ENCODE measurements at places on chromosomes 13 and 19. TPM values are rescaled to one million over a fixed set of nuclear protein-coding genes. Genes with fewer than 3 reads are reported as not detected.

Gene SIGLEC12
- not detected for total RNA-seq

Gene NBEA
- total RNA-seq: 6.8 TPM

Gene CEACAM4
- total RNA-seq: not detected

DNA sequence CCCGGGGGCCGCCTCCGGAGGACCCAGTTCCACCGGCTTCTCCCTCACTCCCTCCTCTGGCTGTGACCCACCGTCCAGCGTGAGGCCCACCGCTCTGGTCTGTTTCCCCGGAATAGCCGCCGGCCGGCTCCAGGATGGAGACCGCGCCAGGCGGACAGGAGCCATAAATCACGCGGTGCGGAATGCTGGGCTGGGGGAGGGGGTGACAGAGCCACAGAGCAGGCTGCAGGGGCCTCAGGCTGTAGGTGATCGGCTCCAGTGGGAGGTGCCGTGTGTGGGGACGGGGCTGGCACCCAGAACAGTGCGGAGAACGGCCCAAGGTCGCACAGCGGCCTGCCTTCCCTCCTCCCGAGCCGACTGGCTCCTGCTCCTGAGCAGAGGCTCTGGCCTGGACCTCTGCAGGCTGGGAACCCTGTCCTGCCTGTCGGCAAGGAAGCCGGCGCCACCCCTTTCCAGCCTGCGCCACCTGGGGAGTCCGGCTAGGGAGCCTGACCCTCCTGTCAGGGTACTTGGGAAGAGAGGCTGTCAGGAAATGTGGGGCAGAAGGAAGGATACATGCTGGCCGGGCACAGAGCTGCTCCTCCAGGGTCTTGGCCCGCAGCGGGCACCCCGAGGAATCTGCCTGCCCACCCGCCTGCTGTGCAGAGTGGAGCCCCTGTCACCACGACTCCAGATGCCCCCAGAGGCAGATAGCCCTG is 8.3 kb downstream of the PIAS4 start:
- DNase-seq: no peak

- no peak for DNase-seq
Measured at GRCh38 chr13:46953941-46954340, 57.1 kb upstream of the HTR2A start.

DNA sequence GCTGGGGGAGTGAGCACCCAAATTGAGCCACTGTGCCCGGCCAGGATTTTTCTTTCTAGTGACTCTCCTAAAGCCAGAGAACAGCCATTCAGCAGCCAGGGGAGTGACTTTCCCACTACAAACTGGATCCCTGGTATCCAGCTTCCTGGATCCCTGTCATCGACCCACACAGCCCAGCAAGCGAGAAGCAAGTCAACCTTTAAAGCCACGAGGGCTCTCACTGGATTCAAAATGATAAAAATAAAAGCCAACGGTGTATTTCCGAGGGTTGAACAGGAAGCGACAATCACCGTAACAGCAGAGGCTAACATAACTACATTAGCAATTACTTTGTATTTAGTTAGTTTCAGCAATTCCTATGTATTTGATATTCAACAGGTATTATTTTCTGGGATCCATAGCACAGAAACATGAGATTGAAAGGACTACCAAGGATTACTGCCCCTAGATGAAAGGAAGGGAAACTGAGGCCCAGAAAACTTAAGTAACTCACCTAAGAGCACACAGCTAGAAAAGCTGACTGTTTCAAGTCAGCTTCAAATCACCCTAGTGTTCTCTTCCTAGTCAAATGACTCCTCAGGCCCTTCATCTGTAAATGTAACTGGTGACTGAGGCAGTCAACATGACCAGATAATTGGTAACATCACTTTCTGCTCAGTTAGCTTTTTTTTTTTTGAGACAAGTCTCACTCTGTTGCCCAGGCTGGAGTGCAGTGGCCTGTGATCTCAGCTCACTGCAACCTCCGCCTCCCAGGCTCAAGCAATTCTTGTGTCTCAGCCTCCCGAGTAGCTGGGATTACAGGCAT is 2.7 kb downstream of the RFX1 start:
- DNase-seq: no peak

- no peak for DNase-seq
Measured at GRCh38 chr13:98685146-98685545, 67.3 kb downstream of the SLC15A1 start.

DNA sequence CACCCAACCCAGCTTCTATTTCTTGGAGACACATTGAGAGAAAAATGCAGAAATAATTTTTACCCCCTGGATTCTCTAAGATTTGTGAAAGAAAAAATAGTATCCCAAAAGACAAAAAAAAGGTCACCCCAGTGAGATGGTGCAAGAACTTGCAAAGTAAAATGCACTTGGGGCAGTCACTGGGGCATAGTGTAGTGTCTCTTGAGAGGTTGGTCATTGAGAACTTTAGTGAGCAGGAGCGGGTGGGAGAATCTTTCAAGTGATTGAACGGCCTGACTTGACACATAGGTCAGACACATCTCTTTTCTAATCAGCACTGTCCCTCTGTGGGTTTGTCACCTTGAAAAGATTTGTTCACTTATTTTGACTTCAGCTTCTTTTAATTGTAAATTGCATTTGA is 2.4 kb downstream of the ZNF85 start:
- no peak for DNase-seq

DNA sequence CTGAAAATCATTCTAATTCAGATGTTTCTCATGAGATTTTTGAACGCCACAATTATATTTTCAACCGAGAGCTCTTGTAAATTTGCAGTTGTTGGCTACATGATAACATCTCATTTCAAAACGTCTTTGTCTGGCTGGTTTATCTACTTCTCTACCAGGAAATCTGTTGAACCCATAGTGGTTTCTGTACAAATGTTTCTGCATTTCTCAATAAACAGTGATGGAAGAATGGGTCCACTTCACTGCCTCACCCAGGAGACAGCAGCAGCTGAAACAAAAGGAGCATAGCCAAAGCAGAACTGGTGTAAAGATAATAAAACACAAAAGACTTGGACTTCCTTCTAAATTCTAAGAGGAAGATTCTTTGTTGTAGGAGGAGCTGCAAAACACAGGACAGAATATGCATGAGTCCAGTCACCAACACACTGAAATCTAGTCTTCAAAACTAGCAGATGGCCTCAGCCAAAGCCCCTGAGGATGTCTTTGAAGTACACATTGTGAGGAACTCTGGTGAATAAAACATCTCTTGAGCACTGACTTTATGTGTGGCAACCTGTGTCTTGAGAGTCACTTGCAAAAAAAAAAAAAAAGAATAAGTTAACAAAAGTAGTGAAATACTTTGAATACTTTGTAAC is 68.6 kb upstream of the FGF14 start:
- DNase-seq: no peak

DNA sequence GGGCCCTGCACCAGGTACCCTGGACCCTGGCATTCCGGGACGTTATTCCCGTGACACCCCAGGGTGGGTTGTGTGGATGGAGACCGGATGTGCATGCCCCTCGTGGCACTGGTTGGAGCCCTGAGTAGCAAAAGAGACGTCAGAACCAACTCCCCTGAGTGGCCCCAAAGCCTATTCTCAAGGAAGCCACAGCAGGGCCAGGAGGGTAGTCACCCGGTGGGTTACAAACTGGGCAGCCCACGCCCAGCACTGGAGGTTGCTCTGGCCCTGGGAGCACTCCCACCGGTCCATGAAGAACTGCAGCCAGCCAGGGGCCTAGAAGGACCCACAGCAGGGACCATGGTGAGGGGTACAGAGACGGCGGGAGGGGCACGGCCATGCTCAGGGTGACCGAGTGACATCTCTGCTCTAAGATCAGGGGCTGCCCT is 7.5 kb downstream of the KLF16 start:
- DNase-seq: no peak

GRCh38 chr13:24173795-24174194 is 13.3 kb downstream of the SPATA13 start:
- no peak for DNase-seq

DNA sequence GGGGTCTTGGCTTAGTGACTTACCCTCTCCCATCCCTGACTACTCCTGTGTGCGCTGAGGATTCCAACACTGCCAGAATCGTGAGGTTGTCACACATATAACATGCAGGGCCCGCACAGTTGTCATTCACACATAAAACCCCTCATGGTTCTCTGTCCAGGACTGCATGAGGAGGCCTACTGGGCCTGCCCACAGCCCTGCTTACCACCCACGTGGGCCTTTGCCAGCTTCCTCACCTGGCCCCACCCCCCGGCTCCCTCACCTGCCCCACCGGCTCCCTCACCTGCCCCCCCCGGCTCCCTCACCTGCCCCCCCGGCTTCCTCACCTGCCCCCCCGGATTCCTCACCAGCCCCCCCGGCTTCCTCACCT is 197.2 kb downstream of the TEX29 start:
- no peak for DNase-seq

DNA sequence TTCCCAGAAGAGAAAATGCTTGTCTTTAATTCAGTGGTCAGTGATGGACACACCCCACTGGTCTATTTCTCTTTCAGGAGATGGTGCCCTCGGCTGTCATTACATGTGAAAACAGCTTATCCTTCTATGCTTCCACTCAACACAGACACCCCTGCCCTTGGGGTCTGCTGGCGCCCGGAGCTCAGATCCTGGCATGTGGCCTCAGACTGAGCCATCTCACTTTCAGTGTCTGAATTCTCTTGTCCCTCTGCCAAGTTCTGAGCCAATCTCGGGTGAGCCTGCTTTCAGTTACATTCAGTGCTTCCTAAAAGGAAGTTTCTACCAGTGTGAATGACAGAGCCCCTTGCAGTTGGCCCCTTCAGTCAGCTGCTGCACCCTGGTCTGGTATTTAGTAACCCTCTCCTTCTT is 293.6 kb downstream of the DNAJC15 start:
- DNase-seq: no peak

Measured in HFFc6 (cell line).